Activated T-cell treated with anti-CD3 and anti-CD28 coated beads, Interleukin-2, amount 50 U/mL, for 4 hours (primary cell): ENCODE measurements at places on chromosomes 11 and 22. TPM values are rescaled to one million over a fixed set of nuclear protein-coding genes. Genes with fewer than 3 reads are reported as not detected.
A peak's percentile ranks its signal among the peaks of the same experiment; 100 is the strongest.

The CHRNA10 gene
- 1.7 TPM for total RNA-seq

The RASD2 gene
- total RNA-seq = 0.14 TPM

The CNTN5 gene
- total RNA-seq = not detected

The CCDC188 gene
- not detected for total RNA-seq

The CAVIN3 gene
- 14.0 TPM for total RNA-seq

The MS4A7 gene
- not detected for total RNA-seq

The PYGM gene
- total RNA-seq = 2.1 TPM

The OR51B4 gene
- total RNA-seq = not detected

GRCh38 chr11:8694137-8694536 is 11.5 kb downstream of the RPL27A start:
- no peak for DNase-seq

GRCh38 chr11:128409476-128409875 is 177.9 kb downstream of the ETS1 start:
- DNase-seq = no peak

GRCh38 chr11:82930229-82930628 is 28.7 kb downstream of the DDIAS start:
- DNase-seq = no peak

GRCh38 chr22:22881116-22882000 is 6.3 kb upstream of the IGLL5 start:
- no peak for DNase-seq

DNA sequence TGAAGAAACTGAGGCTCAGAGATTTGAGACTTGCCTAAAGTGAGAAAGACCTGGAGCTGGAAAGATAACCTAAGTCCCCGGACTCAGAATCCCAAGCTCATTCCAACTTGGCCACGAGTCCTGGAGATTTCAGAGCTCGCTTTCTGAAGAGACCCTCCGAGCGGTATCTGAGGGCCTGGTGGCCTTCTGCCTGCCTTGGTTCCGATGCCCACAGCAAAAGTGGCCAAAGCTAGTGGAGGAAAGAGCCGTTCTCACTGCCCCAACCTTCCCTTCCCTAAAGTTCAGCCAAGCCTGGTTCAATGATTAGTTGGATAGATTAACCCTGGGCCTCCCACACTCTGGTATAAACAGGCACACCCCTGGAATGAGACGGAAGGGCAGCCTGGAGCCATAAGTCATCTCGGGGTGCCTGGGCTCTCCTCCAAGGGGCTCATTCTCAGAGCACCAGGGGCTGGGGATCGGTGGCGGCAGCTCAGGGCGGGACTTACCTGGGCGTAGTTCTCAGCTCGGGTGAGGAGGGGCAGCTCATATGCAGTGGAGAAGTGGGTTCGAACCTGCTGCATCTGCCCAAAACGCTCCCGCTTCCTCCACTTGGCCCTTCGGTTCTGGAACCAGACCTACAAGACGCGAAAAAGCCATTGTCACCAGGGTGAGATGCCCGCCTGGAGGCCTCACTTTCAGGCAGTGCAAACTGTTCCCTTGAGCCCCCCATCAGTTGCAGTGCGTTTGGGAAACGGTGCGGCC is 42.8 kb downstream of the ALX4 start:
- DNase-seq = no peak

GRCh38 chr11:66418168-66418985 is 2.5 kb upstream of the NPAS4 start:
- DNase-seq = peak; percentile 49

DNA sequence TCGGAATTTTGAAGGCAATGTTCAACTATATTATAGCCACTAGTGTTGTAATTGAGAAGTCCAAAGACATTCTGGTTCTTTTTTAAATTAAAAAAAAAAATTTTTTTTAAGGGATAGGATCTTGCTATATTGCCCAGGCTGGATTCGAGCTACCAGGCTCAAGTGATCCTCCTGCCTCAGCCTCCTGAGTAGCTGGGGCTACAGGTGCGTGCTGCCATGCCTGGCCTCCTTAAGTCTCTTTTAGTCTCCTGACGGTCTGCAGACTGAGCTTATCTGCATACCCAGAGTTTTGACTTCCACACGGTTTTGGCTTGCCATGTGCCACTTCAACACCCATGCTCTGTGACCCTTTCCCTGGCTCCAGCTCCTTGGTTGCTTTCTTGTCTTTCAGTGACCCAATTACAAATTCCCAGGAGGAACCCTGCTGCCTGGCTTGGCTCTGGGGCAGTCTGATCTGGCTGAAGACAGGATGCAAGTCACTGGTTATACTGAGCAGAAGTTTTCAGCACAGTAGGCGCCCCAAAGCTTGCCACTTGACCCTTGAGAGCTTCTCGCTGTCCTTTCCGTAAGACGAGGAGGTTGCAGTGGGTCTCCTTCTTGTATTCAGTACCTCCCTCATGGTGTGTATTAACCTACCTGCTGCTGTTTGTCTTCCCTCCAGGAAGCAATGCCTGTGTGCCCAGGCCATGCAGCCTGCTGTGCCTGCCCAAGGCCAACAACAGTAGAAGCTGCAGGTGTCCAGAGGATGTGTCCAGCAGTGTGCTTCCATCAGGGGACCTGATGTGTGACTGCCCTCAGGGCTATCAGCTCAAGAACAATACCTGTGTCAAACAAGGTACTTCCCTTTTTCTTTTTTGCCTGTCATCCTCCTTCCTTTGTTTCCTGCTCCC is 113.8 kb upstream of the SORL1-AS1 start:
- DNase-seq = no peak

DNA sequence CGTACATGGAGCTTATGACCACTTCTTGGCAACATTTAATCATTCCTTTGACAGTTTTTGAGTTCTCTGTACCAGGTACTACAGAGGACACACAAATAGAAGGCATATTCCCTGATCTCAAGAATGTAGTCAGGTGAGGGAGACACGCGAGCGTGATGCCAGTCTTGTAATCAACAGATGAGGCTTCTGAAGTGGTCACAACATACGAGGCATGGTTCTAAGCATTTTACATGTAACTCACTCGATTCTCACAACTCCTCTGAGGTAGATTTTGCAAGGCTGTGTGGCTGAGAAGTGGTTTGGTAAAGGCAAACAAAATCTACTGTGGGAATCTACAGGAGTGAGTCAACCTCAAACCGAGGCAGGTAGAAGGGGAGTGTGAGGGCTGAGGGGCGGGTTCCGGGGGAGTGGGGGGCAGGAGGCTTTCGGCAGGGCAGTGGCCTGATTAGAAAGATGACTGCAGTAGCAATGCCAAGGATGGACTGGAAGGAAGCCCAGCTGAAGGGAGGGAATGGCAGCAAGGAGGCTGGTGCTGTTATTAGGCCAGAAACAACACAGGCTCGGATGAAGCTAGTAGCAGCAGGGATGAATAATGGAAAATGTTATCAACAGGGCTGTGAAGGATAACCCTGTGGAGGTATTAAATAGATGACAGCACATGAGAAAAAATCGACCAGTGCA is 63.8 kb downstream of the ST14 start:
- no peak for DNase-seq

GRCh38 chr11:62546929-62547625 is 471 bp upstream of the AHNAK start:
- DNase-seq = no peak

DNA sequence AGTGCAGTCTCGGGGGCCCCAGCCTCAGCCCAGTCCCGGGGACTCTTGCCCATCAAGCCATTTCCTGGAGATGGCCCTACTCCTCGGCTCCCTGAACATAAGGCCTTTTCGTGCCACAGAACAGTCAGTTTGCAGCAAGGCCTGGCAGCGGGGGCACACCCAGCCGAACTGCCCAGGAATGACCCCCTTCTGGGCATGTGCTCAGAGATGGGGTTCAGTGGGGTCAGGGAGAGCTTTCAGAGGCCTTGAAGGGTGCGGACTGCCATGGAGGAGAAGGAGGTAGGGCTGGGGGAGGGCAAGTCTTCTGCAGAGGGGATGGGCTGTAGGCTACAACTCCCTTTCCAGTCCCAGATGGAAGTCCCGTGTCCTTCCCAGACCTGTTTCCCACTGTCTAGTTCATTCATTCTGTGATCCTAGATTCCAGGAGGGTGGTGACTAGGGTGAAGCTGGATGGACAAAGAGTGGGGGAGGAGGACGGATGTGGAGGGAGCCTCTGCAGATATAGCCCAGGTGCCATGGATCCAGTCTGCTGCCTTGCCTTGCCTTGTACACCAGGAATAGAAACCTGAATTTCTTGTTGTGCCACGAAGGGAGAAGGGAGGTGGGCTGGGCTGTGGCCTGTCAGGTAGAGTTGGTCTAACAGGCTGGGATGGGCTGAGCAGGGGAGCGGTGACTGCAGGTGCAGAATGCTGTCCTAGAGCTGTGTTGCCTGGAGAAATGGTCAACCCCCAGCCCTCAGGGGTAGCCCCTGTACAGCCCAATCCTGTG is 14.2 kb upstream of the OMP start:
- no peak for DNase-seq

GRCh38 chr11:46547579-46547978 is 46.2 kb downstream of the AMBRA1 start:
- DNase-seq = no peak

DNA sequence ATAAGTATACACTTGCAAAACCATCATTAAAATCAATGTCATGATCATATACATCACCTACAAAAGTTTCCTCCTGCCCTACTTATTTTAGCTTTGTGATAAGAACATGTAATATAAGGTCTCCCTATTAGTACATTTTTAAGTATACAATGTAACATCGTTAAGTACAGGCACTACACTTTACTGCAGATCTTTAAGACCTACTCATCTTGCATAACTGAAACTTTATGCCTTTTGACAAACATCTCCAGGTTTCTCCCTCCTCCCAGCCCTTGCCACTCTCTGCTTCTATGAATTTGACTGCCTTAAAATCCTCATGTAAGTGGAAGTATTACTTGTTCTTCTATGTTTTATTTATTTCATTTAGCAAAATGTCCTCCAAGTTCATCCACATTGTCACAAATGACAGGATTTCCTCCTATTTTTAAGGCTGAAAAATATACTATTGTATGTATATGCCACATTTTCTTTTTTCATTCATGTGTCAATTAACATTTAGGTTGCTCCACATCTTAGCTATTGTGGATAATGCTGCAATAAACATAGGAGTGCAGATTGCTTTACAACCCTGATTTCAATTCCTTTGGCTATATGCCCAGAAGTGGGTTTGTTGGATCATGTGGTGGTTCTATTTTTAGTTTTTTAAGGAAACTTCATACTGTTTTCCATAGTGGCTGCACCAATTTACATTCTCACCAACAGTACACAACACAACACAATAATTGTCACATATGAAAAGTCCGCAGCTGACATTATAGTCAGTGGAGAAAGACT is 471.1 kb upstream of the ANO3 start:
- no peak for DNase-seq

- DNase-seq = no peak
These were observed 221.9 kb downstream of the SBF2 start for GRCh38 chr11:10072142-10072541.

DNA sequence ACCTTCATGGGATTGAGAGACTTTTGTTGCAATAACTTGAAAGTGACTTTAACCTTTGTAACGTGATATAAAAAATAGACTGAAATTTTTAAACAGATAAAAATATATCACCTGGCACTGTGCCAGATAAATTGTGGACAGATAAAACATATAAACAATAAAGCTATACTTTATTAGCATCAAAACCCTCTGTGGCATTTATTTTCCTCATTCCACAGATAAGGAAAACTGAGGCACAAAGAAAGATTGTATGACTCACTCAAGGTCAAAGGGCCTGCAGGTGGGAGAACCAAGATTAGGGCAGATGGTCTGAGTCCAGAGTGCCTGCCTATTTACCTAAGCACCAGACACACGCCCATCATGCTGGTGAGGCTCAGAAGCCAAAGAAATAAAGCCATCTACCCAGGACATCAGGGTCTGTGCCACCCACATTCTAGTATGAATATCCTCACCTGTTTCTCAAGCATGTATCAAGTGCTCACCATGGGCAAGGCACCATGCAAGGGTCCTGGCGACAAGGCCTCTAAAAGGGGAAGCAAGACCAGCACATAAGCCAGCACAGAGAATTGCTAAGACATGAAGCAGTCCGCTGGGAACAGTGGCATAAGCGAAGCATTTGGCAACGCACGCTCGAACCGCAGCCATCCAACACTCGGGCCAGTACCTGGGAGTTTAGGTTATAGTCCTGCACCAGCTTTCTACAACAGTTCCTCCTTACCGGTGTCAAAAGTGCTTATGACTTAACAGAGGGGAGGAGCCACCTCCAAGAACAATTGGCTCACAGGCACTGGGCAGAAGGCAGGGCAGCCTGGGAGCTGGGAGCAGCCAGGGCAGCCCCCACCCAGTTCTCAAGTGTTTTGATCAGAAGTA is 17.6 kb downstream of the MYH9 start:
- no peak for DNase-seq

GRCh38 chr11:104573441-104573990 is 324.7 kb downstream of the CASP12 start:
- no peak for DNase-seq

DNA sequence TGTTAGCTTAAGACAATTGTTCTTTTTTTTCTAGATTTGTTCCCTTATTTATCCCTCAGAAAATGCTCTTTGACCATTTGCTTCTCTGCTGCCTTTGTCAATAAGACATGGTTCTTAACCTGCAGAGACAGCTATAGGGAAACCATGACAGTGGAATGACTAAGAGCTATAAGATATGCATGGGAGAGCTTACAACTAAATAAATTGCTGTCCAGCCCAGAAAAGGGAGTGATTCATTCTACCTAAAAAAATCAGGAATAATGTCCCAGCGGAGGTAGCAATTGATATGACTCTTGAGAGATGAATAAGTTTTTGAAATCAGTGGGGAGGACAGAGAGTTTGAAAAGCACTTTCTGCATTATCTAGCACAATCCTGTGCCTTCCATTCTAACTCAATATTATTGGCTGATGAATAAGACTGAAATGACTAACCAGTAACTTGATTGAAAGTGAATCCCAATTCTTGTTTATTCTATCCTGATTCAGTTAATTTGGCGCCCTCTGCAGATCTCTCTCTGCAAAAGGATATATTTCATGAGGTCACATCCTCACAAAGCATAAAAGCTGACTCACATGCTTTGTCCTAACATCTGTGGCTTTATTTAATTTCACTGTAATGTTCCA is 680.5 kb upstream of the API5 start:
- no peak for DNase-seq

- no peak for DNase-seq
These were observed 3.4 kb downstream of the PLAAT3 start for GRCh38 chr11:63610604-63611394.

DNA sequence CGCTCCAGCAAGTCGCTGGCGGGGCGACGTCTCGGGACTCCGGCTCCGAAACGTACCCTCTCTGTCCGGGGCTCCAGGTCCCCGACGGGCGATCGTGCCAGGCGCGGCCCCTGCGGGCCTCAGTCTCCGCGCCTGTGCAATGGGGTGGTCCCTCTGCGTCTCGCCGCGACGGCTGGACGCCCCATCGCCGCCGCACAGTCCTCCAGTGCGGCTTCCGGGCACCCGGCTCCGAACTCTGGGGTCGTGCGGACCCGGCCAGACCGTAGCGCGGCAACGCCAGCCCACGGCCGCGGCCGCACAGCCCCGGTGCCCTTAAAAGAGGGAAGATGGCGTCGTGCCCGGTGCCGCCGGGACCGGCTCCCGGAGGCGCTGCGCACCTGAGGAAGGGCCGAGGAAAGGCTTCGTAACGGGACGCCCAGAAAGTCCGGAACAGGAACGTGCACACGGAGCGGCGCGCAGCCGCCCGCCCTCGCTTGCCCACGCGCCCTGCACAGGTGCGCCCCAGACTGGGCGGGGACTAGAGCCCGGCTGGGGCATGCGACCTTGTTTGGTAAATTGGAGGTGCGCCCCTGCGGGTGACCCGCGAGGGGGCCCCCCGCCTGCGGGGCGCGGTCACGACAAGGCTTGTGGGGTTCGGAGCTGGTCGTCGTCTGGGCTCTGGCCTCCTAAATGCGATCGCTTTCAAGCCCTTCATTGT is 525 bp downstream of the BIK start:
- peak; percentile 50 for DNase-seq
